ENCODE measurements at places on chromosomes 13 and 19. TPM values are rescaled to one million over a fixed set of nuclear protein-coding genes. Genes with fewer than 3 reads are reported as not detected.
A peak's percentile ranks its signal among the peaks of the same experiment; 100 is the strongest.

GRCh38 chr13:109119896-109120295 is 490.5 kb downstream of the MYO16 start:
- no peaks in the 10 kb centered on the region for H3K27me3 ChIP-seq
- no peaks in the 10 kb centered on the region for H3K4me1 ChIP-seq
- DNase-seq: no peak
- no peak overlapping the region for H3K4me3 ChIP-seq
- no peaks in the 10 kb centered on the region for H3K36me3 ChIP-seq

DNA sequence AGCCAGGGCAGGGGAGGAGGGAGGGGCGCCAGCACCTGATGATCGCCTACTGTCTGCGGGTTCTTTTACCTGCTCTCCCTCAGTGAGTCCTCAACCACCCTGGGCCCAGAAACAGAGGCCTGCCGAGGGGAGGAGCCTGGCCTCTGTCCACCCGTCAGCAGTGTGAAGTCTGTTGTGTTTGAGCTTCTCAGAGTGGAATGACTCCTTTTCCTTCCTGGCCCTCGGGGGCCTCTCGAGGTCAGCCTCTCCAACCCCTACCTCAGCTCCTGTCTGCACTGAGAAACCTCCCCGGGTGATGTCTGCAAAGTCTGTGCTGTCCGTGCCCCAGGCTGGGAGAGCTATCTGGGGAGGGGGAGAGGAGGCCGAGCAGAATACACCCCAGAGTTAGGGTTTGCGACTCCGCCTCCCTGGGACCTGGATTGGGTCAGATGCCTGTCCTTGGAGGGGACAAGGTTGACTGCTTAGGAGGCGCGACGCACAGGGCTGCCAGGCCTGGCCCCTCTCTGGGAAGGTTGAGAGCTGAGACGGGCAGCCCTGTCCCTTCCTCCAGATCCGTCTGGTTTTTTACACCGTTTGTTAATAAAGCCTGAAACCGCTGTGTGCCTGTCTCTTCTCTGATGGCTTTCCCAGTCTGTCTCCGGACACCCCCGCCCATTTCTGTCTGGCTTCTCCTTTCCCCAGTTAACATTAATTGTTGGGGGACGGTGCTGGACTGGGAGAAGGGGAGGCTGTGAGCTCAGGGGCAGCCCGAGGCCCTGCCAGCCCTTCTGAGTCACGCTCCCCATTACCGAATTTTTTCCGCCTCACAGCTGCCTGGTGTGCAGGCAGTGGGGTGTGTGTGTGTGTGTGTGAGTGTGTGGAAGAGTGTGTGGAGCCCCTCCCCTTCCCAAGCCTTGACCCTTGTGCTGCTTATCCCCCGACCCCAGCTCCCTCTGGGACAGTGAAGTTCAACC is 989 bp upstream of the SSC5D start:
- no peaks in the 10 kb centered on the region for H3K27me3 ChIP-seq
- H3K4me3 ChIP-seq: no peak overlapping the region
- no peaks in the 10 kb centered on the region for H3K36me3 ChIP-seq
- peaks cover 31% of the 10 kb centered on the region for H3K4me1 ChIP-seq
- peak overlapping the region; percentile 99 for H3K27ac ChIP-seq

GRCh38 chr19:55319785-55320184 is 5.4 kb downstream of the TMEM150B start:
- H3K4me1 ChIP-seq: no peaks in the 10 kb centered on the region
- H3K36me3 ChIP-seq: no peaks in the 10 kb centered on the region

- H3K27ac ChIP-seq: no peak overlapping the region
- no peaks in the 10 kb centered on the region for H3K4me1 ChIP-seq
- DNase-seq: no peak
- no peaks in the 10 kb centered on the region for H3K27me3 ChIP-seq
- no peaks in the 10 kb centered on the region for H3K36me3 ChIP-seq
Measured at GRCh38 chr13:19890030-19890429, 26.6 kb upstream of the ZMYM5 start.

- H3K4me3 ChIP-seq: no peak overlapping the region
- no peaks in the 10 kb centered on the region for H3K36me3 ChIP-seq
- H3K4me1 ChIP-seq: no peaks in the 10 kb centered on the region
Measured at GRCh38 chr19:33254245-33254824, 28.7 kb upstream of the SLC7A10 start.

DNA sequence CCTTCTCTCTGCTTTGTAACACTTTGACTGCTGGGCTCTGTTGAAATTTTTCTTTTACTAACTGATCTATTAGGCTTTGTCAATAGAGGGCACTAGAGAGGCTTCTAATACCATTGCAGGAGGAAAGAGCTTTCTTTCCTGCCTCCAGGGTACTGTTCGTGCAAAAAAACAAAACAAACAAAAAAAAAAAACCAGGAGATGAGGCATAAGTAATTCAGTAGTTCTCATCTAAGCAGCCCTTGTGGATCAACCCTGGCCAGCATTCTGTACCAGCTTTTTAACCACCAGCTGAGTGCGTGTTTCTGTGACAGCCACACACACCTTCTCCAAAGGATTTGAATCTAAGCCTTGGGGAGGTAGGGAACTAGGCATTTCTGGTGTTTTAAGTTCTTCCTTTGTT is 1707.6 kb upstream of the SLC10A2 start:
- H3K36me3 ChIP-seq: no peaks in the 10 kb centered on the region
- H3K4me3 ChIP-seq: no peak overlapping the region
- no peaks in the 10 kb centered on the region for H3K27me3 ChIP-seq

DNA sequence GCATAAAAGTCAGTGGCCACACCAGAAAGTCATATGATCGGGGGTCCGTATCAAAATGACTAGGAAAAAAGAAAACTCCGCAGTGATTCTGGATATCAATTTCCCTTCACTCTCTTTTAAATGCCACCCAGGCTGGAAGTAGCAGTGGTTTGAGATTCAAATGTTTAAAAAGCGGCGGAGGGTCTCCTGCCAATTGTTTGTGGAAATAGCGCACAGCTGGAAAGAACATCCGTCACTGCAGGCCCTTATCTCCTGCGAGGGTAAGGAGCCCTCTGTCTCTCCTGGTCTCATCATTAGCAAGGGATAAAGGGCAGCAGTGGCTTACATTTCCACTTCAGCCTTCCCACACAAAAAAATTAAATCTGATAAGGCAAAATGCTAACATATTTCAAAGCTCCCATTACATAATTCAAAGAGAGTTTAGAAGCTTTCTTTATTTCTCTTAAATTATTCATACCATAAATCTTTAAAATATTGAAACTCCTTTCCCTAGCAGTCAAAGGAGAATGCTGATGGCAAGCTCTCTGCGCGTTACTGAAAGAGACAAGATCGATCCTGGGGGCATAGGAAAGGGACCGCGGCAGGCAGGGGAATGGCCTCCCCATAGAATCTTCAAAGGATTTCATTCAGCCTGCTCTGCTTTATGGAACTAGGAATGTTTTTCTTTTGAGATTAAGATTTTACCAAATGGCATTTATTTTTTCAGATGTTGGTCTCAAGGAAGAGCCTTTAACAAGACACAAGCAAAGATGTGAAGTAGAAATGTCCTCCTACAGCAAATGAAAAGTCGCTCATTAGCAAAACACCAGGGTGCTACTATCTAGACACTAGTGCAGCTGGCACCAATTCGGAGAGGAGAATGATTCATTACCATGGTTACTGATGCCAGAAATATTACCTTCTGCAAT is 35.0 kb downstream of the AMER2 start:
- DNase-seq: no peak
- H3K4me1 ChIP-seq: no peaks in the 10 kb centered on the region
- no peak overlapping the region for H3K27ac ChIP-seq
- no peak overlapping the region for H3K4me3 ChIP-seq
- no peaks in the 10 kb centered on the region for H3K27me3 ChIP-seq
- H3K36me3 ChIP-seq: no peaks in the 10 kb centered on the region

DNA sequence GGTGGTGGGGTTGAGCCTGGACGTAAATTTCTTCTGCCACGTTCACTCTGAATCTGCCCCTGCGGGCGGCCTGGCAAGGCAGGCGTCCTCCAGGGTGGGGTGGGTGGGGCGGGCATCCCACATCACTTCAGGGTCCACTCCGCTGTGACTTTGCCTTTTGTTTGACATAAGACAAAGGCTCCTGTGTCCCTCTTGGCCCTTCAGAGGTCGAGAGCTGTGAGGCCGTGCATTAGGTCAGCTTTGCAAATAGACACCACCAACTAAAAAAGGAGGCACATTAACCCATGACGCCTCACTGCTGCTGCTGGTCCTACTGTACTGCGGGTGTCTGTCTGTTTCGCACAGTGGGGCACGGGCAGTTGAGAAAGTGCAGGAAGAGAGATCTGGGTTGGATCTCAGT is 10.5 kb upstream of the ZNF536 start:
- no peak overlapping the region for H3K4me3 ChIP-seq
- H3K4me1 ChIP-seq: no peaks in the 10 kb centered on the region
- no peaks in the 10 kb centered on the region for H3K27me3 ChIP-seq
- no peak for DNase-seq

GRCh38 chr19:30665449-30665848 is 293.3 kb downstream of the ZNF536 start:
- no peak overlapping the region for H3K27ac ChIP-seq
- H3K4me3 ChIP-seq: no peak overlapping the region
- no peak for DNase-seq
- H3K4me1 ChIP-seq: no peaks in the 10 kb centered on the region

DNA sequence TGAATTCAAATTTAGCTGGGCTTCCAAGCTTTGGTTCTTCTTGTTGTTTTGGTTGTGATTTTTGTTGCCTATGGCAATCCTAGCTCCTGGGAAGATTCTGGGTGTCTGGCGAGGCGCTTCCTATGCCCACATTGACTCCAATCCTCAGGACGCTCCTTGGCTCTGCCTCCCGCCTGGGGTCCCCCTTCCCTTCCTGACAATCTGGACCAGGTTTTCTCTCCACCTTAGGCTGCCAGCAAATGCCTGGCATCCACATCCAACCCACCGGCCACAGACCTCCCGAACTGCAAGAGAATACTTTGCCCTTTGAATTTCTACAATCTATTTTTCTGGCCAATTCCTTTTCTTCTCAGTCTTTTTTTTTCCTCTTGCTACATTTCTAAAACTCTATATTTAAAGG is 186.9 kb upstream of the UBL3 start:
- no peak overlapping the region for H3K27ac ChIP-seq
- no peaks in the 10 kb centered on the region for H3K36me3 ChIP-seq
- H3K27me3 ChIP-seq: no peaks in the 10 kb centered on the region
- H3K4me1 ChIP-seq: peaks cover 7% of the 10 kb centered on the region
- no peak for DNase-seq

DNA sequence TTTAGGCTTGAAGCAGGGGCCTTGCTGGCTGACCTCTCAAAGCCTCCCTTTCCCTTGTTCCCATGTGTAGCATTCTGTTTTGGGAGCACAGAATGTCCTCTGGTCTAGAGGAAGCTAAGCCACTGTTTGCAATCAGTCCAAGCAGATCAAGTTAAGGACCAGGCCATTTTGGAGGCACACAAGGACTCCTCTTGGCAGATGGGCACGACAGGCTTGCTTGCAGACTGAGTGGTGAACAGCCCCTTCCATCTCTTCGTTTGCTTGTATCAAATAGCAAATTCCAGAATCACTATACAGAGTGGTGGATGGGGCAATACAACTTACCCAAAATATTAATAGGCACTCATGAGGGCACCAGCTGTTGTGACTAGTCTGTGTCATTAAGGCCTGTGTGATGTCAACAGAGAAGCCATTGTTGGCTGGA is 215.5 kb upstream of the SERP2 start:
- no peak overlapping the region for H3K4me3 ChIP-seq
- H3K36me3 ChIP-seq: no peaks in the 10 kb centered on the region
- H3K27me3 ChIP-seq: no peaks in the 10 kb centered on the region
- DNase-seq: no peak
- peaks cover 9% of the 10 kb centered on the region for H3K4me1 ChIP-seq

GRCh38 chr19:32372726-32373517 is 27.5 kb downstream of the ZNF507 start:
- H3K4me3 ChIP-seq: no peak overlapping the region
- H3K27me3 ChIP-seq: no peaks in the 10 kb centered on the region
- DNase-seq: no peak
- no peaks in the 10 kb centered on the region for H3K4me1 ChIP-seq
- H3K27ac ChIP-seq: no peak overlapping the region

DNA sequence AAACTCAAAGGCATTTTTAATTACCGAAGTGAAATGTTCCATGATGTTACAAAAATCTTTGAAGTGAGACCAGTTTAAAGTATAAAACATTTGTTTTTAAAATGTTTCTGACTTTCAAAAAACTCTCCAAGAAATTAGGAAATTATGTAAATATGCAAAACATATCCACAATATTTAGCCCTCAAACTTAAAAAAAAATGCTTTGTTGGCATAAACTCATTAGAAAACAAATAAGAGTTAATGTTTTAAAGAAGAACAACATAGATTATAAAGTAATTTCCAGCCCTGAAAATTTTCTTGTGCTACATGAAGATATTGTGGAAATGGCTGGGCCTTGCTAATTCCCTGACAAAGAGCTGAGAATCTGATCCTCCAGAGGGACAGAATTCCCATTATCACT is 199.7 kb upstream of the STARD13 start:
- H3K27me3 ChIP-seq: no peaks in the 10 kb centered on the region
- no peak for DNase-seq
- no peaks in the 10 kb centered on the region for H3K4me1 ChIP-seq
- no peaks in the 10 kb centered on the region for H3K36me3 ChIP-seq
- no peak overlapping the region for H3K4me3 ChIP-seq

GRCh38 chr13:26590951-26591350 is 33.5 kb downstream of the WASF3 start:
- no peak for DNase-seq
- H3K4me3 ChIP-seq: no peak overlapping the region
- no peaks in the 10 kb centered on the region for H3K4me1 ChIP-seq
- H3K27ac ChIP-seq: no peak overlapping the region
- H3K36me3 ChIP-seq: no peaks in the 10 kb centered on the region
- H3K27me3 ChIP-seq: no peaks in the 10 kb centered on the region

GRCh38 chr19:12838182-12838885 is at the start of gene MAST1:
Gene MAST1 (plus strand): TSS chr19:12838515. CDS start chr19:12838573, 58 bp downstream.
- H3K27me3 ChIP-seq: peaks cover 56% of the 10 kb centered on the region
- H3K36me3 ChIP-seq: no peaks in the 10 kb centered on the region
- H3K4me1 ChIP-seq: peaks cover 19% of the 10 kb centered on the region
- no peak for DNase-seq
- H3K27ac ChIP-seq: no peak within 1 kb of the TSS

The PRSS57 gene
- total RNA-seq: not detected

The SHISA2 gene
- total RNA-seq: not detected

The FAM216B gene
- 0.59 TPM for total RNA-seq

The PSENEN gene
- 12.6 TPM for total RNA-seq

The MEIS3 gene
- total RNA-seq: 133 TPM

The B3GNT3 gene
- total RNA-seq: not detected

The ALOX5AP gene
- 4.4 TPM for total RNA-seq

The ZNF611 gene
- 27.1 TPM for total RNA-seq

The PSG7 gene
- not detected for total RNA-seq

The TEX29 gene
- not detected for total RNA-seq
